Hippocampal formation (tissue), 2 donors: ENCODE measurements at places on chromosomes 7 and 10.

- DNase-seq, result no peak
These were observed 71.6 kb downstream of the CELF2 start for GRCh38 chr10:11089272-11089671.

- no peak for DNase-seq
These were observed 48.0 kb downstream of the JCAD start for GRCh38 chr10:30011396-30011795.

DNA sequence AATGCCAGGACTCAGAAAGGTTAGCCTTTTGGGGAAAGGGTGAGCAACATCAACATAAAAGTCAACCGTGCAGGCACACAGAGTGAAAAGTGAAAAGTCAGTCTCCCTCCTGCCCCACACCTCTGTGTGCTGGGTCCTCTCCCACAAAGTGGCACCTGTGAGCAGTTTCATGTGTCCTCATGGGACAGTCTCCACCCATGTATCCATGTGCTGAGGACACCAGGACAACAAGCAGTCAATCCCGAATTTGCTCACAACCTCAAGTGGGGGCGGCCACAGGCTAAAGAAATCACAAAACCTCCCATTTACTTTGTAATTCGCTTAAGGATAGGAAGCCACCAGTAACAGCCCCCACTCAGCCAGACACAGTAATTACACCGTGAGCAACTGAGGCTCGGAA, 97.4 kb downstream of the ARHGAP22 start:
- DNase-seq, result no peak

DNA sequence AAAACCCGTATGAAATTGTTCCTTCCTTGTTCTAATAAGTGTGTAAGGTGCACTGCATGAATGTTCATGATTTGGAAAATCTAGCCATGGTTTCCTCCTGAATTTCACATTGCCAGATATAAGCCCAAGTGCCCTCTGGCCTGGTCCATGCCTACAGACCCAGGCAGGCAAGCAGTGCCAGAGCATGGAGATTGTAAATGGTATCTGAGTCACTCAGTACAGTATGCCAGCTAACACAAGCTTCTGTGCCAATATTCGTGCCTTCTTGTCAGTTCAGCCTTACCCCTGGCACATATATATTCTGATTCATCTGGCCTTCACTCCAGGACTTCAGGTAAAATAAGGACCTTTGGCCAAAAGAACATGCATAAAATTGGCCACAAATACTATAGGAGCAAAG, 38.4 kb upstream of the PDE1C start:
- DNase-seq, result no peak

- no peak for DNase-seq
These were observed 45.9 kb upstream of the ANTXRL start for GRCh38 chr10:46240684-46241565.
